ENCODE measurements at places on chromosomes 13 and 19. TPM values are rescaled to one million over a fixed set of nuclear protein-coding genes. Genes with fewer than 3 reads are reported as not detected.

Gene PLIN5
- 1.1 TPM for total RNA-seq

Gene AMER2
- total RNA-seq = not detected

Gene LGALS14
- not detected for total RNA-seq

Gene KCTD4
- total RNA-seq = not detected

Gene IZUMO2
- 0.24 TPM for total RNA-seq

Gene CEACAM18
- not detected for total RNA-seq

Gene POLR1D
- total RNA-seq = 182 TPM
